ENCODE measurements at places on chromosomes 11 and 22.

GRCh38 chr11:47276923-47277322 is 7.0 kb downstream of the MADD start:
- peaks cover 11% of the 10 kb centered on the region for H3K4me1 ChIP-seq
- no peaks in the 10 kb centered on the region for H3K27me3 ChIP-seq
- H3K4me3 ChIP-seq: no peak overlapping the region
- DNase-seq: no peak
- peaks cover 80% of the 10 kb centered on the region for H3K36me3 ChIP-seq

- H3K27ac ChIP-seq: no peak overlapping the region
- H3K4me1 ChIP-seq: no peaks in the 10 kb centered on the region
- no peak overlapping the region for H3K4me3 ChIP-seq
- DNase-seq: no peak
Measured at GRCh38 chr11:16883174-16883573, 131.0 kb downstream of the PLEKHA7 start.

DNA sequence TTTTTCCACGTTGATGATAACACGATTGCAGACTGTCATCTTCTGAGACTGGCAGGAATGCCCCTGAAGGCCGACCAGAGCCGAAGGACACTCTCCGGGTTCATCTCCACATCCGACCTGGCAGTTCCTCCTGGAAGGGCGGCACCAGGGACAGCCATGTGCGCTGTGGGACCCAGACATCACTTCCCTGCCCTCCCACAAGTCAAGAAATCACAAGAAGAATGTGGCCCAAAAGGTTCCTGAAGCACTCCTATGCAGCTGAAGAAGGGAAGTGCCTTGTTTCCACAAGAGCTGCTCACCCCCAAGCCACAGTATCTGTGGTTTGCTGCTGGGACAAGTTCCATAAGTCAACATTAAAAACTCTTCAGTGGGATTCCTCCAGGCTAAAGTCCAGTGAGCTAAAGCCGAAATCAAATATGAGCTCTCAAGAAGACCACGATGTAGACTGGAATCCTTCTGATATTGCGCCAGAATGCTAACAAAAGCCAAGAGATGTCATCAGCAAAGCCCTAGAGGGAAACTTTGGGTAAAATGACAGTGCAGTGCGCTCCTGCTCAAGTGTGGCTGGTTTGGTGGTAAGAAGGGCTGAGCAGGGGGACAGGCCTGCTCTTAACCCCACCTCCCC is 21.2 kb downstream of the PACSIN2 start:
- H3K4me3 ChIP-seq: no peak overlapping the region
- no peak for DNase-seq
- H3K4me1 ChIP-seq: peaks cover 8% of the 10 kb centered on the region
- no peak overlapping the region for H3K27ac ChIP-seq

DNA sequence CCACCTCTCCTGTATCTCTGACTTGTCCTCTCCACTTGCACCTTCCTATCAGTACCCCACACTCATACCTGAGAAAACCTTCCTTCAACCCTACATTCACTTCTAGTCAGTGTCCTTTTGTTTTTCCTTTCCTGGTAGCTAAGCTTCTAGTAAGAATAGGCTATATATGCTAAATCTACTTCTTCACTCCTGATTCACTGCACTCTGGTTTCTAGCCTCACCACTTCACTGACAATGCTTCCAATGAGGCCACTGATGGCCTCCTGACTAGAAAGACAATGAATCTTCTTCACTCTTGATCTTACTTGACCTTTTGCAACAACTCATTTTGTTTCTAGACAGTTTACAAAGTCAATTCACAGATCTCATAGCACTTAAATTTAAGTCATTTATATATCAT is 52.0 kb downstream of the RELT start:
- no peak overlapping the region for H3K4me3 ChIP-seq
- no peaks in the 10 kb centered on the region for H3K27me3 ChIP-seq
- H3K36me3 ChIP-seq: no peaks in the 10 kb centered on the region
- DNase-seq: no peak

GRCh38 chr11:134207538-134208239 is 16.1 kb downstream of the NCAPD3 start:
- H3K27me3 ChIP-seq: no peaks in the 10 kb centered on the region
- DNase-seq: peak; percentile 58
- H3K27ac ChIP-seq: no peak overlapping the region
- no peaks in the 10 kb centered on the region for H3K4me1 ChIP-seq
- peaks cover 57% of the 10 kb centered on the region for H3K36me3 ChIP-seq

GRCh38 chr11:130911306-130911705 is 5.0 kb downstream of the SNX19 start:
- DNase-seq: no peak
- peaks cover 69% of the 10 kb centered on the region for H3K36me3 ChIP-seq
- no peak overlapping the region for H3K27ac ChIP-seq
- no peak overlapping the region for H3K4me3 ChIP-seq
- H3K4me1 ChIP-seq: peaks cover 14% of the 10 kb centered on the region

- no peaks in the 10 kb centered on the region for H3K4me1 ChIP-seq
- no peaks in the 10 kb centered on the region for H3K36me3 ChIP-seq
- H3K27me3 ChIP-seq: no peaks in the 10 kb centered on the region
- H3K27ac ChIP-seq: no peak overlapping the region
Measured at GRCh38 chr11:36388951-36389350, 92.9 kb downstream of the PRR5L start.

DNA sequence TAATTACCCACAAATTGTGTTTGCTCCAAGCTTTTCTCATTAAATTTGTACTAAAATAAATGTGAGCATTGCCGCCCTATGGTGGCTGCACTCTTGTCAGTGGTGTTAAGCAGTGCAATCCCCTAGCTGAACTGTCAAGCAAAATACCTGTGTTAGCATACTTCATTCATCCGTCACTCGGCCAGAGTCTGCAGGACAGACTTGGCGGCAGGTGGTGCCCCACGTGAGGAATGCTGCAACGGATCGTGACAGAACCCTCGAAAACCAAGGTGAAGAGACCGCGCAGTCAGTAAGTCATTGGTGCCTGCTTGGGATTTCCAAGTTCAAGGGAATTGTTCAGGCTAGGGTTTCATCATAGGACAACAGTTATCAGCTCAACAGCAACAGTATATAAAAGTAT is 1592.1 kb upstream of the TENM4 start:
- no peaks in the 10 kb centered on the region for H3K27me3 ChIP-seq
- no peak overlapping the region for H3K27ac ChIP-seq
- no peaks in the 10 kb centered on the region for H3K36me3 ChIP-seq
- no peak for DNase-seq

- DNase-seq: no peak
- no peak overlapping the region for H3K27ac ChIP-seq
- peaks cover 4% of the 10 kb centered on the region for H3K27me3 ChIP-seq
Measured at GRCh38 chr22:39236321-39237317, 8.2 kb downstream of the PDGFB start.

DNA sequence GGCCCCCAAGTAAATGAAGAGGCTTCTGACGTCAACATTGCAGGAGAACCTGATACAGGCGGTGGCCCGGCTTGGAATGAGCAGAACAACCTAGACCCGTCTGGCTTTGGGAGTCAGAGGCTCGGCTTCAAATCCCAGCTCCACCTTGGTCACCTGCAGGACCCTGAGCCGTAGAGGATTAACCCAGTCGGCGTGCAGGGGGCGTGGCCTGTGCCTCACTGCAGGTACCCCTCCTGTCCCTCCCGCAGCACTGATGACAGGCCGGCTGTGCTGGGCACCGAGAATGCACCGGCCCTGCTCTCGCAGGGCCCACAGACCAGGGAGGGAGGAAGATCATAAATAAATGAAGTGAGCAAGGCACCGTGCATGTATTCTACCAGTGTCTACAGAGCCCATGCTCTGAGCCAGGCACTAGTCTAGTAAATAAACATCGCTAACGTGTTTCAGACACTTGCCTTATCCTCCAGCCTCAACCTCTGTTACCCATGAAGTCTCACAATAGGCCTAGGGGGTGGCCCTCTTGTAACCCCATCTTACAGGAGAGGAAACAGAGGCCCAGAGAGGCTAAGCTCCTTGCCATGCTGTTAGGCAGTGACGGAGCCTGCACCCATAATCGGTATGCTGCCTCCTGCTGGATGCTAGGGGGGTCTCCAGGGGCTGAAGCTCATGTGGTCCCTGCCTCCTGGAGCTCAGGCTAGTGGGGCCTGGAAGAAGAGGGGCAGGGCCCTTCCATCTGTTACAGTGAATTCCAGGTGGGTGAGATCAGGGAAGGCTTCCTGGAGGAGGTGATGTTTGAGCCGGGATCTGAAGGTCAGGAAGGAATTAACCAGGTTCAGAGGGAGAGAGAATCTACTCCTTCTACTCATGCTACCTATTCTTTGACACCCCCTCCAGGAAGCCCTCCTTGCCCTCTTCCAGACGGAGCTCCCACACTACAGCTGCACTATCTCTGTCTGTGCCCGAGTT is 53.4 kb downstream of the RTL6 start:
- H3K36me3 ChIP-seq: no peaks in the 10 kb centered on the region
- no peak for DNase-seq
- no peak overlapping the region for H3K27ac ChIP-seq
- H3K4me1 ChIP-seq: no peaks in the 10 kb centered on the region
- H3K27me3 ChIP-seq: no peaks in the 10 kb centered on the region
- no peak overlapping the region for H3K4me3 ChIP-seq

DNA sequence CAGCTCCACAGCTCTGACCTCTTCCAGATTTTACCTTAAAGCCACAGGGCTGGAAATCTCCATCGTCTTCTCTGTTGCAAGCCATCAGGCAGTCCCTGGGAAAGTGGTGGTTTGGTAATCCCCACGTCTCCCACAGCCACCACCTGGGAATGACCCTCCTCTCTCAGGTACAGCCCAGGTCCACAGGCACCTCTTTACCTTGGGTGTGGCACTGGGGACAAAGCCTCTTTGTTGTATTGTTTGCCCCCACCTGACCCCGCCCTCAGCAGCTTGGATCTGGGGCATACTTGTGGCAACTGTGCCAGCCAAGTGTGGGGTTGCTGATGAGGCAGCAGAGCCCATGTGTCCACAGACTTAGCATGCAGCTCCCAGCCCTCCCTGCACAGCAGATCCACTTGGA is 77.6 kb downstream of the LRRC32 start:
- H3K36me3 ChIP-seq: no peaks in the 10 kb centered on the region
- H3K4me3 ChIP-seq: no peak overlapping the region
- peaks cover 61% of the 10 kb centered on the region for H3K4me1 ChIP-seq
- no peaks in the 10 kb centered on the region for H3K27me3 ChIP-seq
- no peak for DNase-seq

- H3K36me3 ChIP-seq: no peaks in the 10 kb centered on the region
- H3K4me3 ChIP-seq: no peak overlapping the region
- H3K27ac ChIP-seq: no peak overlapping the region
- H3K27me3 ChIP-seq: no peaks in the 10 kb centered on the region
- no peak for DNase-seq
- H3K4me1 ChIP-seq: no peaks in the 10 kb centered on the region
Measured at GRCh38 chr22:36730176-36730858, 26.8 kb upstream of the CACNG2 start.

GRCh38 chr11:63548178-63548577 is 11.6 kb downstream of the PLAAT4 start:
- H3K36me3 ChIP-seq: peaks cover 41% of the 10 kb centered on the region
- H3K27me3 ChIP-seq: no peaks in the 10 kb centered on the region
- no peak overlapping the region for H3K4me3 ChIP-seq
- peaks cover 17% of the 10 kb centered on the region for H3K4me1 ChIP-seq
- H3K27ac ChIP-seq: no peak overlapping the region
- DNase-seq: no peak

GRCh38 chr11:117097389-117098268 is 599 bp downstream of the SIK3 start:
- H3K27me3 ChIP-seq: no peaks in the 10 kb centered on the region
- H3K27ac ChIP-seq: peak overlapping the region; percentile 80

- H3K27me3 ChIP-seq: no peaks in the 10 kb centered on the region
- H3K4me1 ChIP-seq: no peaks in the 10 kb centered on the region
- H3K27ac ChIP-seq: no peak overlapping the region
- no peak overlapping the region for H3K4me3 ChIP-seq
Measured at GRCh38 chr22:38881464-38881871, 9.5 kb upstream of the CBX6 start.

GRCh38 chr22:47967831-47968230 is 1205.4 kb downstream of the TBC1D22A start:
- H3K4me3 ChIP-seq: no peak overlapping the region
- H3K27ac ChIP-seq: no peak overlapping the region

DNA sequence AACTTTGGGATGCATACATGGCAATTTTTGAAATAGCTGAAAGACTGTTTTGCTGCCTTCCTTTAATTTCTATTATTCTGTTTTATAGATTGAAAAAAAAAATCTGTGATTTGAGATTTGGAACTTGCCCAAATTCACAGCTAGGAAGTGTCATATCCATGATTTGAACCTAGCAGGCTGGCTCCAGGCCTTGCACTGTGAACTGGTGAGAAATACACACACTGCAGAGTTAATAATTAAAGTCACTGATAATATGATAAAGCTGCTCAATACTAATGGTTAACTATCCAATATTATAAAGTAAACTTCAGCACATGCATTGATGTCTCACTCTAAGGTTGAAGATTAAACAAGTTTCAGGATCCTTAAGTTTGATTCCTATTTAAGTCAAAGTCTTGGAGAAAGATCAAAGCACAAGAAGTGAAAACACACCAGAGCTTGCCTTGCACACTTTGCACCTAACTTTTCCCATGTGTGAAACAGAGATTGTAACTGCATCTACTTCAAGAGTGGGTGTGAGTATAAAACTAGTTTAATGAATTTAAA is 150.6 kb upstream of the CCDC179 start:
- no peaks in the 10 kb centered on the region for H3K36me3 ChIP-seq
- H3K27ac ChIP-seq: no peak overlapping the region
- no peaks in the 10 kb centered on the region for H3K27me3 ChIP-seq
- H3K4me3 ChIP-seq: no peak overlapping the region

GRCh38 chr22:41681616-41682015 is 7.1 kb downstream of the SNU13 start:
- peaks cover 34% of the 10 kb centered on the region for H3K36me3 ChIP-seq
- no peak for DNase-seq
- no peaks in the 10 kb centered on the region for H3K27me3 ChIP-seq
- H3K4me3 ChIP-seq: peak overlapping the region; percentile 82

- no peak for DNase-seq
- peaks cover 2% of the 10 kb centered on the region for H3K27me3 ChIP-seq
- no peak overlapping the region for H3K4me3 ChIP-seq
- no peak overlapping the region for H3K27ac ChIP-seq
- no peaks in the 10 kb centered on the region for H3K36me3 ChIP-seq
- H3K4me1 ChIP-seq: peaks cover 52% of the 10 kb centered on the region
Measured at GRCh38 chr11:2887515-2888195, 2.1 kb upstream of the CDKN1C start.

DNA sequence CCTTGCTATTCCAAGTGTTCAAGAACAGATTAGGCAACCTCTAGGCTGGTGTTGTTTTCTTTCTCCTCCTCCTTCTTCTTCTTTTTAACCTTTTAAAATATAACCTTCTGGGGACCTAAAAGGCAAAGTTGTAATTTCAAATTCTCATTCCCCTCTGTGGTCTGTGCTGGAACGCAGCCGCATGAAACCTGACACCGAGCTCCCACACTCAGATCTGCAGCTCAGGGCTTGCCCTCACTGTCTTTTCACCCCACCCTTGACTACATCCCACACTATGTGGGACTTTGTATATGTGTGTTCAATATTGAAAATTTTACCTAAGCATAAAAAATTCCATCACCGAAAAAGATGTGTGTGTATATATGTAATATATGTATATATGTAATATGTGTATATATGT is 62.0 kb upstream of the ARHGAP42 start:
- no peaks in the 10 kb centered on the region for H3K27me3 ChIP-seq
- no peak overlapping the region for H3K27ac ChIP-seq
- no peaks in the 10 kb centered on the region for H3K36me3 ChIP-seq
- DNase-seq: no peak
- no peak overlapping the region for H3K4me3 ChIP-seq

GRCh38 chr11:62895501-62895900 is 14.8 kb downstream of the SLC3A2 start:
- no peaks in the 10 kb centered on the region for H3K36me3 ChIP-seq
- no peak for DNase-seq

GRCh38 chr11:116792869-116793771 is 1.4 kb upstream of the APOA5 start:
- no peak overlapping the region for H3K4me3 ChIP-seq
- no peak for DNase-seq
- no peaks in the 10 kb centered on the region for H3K27me3 ChIP-seq
- H3K4me1 ChIP-seq: peaks cover 14% of the 10 kb centered on the region
- H3K27ac ChIP-seq: no peak overlapping the region

Data from CD4-positive, CD25-positive, alpha-beta regulatory T cell (primary cell).